NCI-H460 (cell line): ENCODE measurements at places on chromosomes 2 and 18.

GRCh38 chr2:136069773-136070172 is 48.2 kb downstream of the CXCR4 start:
- DNase-seq: no peak

DNA sequence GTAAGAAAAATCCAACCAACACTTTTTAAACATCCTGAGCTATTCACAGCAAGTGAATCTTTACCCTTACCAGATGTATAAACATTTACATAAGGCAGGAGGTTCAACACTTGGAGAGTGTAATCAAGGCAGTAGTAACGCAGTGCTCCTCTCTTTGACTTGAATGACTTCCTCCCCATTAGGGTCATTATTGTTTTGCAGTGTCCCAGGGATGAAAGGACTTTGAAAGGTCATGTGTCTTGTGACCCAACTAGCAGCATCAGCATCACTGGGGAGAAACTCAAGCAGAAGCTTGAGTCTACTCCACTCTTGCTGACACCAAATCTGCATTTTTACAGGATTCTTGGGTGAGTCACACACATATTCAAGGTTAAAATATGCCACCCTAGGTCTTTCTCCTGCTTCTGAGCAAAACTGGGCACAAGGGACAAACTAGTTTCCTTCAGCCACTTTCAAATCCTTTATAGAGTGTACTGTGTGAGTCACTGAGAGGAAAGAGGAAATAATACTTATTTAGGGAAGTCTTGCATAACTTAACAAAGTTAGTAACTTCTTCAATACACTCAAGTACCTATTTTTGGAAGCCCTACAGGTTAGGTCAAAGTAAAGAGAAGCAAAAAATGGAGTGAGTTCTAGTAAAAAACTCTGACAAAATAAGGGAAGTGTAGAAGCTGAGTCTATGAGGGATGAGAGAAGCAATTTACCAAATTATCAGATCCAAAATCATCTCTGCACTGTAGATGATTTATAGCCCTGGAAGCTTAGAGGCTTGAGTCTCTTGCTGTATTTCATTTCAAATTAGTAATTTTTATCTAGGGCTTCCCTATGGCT is 51.0 kb upstream of the EML4 start:
- no peak for DNase-seq

- no peak for DNase-seq
These were observed 180.5 kb downstream of the HDAC4 start for GRCh38 chr2:239220341-239220740.

DNA sequence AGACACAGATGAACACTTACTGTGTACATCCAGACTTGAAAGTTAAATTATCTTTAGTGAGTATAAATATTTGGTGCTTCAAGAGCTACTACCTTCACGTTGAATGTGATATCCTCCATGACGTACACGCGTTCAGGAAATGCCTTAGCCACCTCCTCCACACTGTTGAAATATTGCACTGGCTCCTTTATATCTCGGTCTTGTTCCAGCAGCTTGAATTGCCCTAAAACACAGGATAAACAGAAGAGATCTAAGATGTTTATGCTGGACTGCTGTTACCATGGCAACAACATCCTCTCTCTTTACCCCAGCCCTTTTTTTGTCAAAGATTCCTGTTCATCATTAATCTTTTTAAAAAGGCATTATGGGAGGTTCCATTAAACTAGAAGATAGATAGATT is 120.3 kb downstream of the MEP1B start:
- no peak for DNase-seq

DNA sequence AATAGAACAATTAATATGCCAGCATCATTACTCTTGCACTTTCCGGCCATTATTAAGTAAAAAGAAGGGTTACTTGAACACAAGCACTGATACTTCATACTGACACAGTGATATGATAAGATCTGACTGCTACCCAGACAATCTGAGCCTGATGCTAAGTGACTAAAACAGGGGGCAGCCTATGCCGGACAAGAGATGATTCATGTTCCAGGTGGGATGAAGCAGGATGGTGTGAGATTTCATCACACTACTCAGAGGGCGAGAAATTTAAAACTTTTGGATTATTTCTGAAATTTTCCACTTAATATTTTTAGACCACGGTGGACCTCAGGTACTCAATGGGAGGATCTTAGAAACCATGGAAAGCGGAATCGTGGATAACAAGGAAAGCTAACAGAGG is 61.7 kb downstream of the LIPG start:
- no peak for DNase-seq

DNA sequence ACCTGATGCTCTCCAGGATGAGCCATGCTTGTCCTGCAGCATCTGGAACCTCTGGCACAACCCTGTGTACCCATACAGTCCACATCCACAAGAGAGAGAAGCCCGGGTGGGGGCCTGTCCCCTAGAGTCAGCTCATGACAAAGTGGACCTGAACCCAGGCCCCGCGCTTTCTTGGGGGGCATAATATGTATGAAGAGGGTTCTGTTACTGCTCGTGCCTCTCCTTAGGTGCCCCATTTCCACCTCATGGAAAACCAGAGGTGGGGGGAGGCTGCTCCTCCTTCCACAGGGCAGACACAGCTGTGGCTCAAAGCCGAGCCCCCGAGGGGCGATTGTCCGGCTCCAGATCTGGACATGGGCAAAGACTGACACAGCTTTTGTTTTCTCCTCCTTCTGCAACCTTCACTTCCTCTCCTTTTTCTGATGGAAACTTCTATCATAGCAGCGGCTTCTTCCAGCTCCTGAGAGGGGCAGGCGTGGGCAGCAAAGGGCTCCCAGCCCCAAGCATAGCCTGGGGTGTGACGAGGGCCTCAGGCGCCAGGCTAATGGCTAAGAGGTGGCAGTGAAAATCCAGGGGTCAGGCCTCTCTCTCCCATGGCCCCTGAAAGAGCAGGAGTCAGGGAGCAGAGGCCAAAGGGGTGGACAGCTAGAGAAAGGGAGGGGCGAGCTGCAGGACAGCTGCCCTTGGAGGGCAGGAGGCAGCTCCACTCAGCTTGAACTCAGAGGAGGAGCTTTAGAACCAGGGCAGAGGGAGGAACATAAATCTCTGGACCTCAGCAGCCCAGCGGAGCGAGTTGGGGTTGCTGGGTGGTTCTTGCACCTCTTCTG is 155.5 kb downstream of the ZFP36L2 start:
- DNase-seq: no peak

DNA sequence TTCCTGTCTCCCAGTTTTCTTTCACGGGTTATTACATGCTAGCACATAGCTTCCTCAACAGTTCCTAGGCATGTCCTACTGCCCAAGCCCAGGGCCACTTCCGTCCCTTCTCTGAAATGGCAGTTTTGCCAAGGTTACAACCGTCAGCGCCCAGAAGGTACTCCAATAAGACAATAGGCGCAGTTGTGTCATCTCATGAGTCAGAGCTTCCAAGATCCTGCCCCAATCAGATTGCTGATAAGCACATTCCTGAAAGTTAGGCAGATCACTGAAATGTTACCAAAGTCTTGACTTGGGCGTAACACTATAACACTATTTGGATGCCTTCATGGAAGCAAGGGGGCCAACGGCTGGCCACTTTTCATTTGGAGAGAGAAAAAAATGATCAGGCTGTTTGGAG is 34.2 kb downstream of the GKN2 start:
- no peak for DNase-seq

GRCh38 chr18:46939998-46940571 is 22.7 kb downstream of the KATNAL2 start:
- no peak for DNase-seq

- peak; percentile 20 for DNase-seq
These were observed 45.2 kb downstream of the ADNP2 start for GRCh38 chr18:80154293-80154692.

DNA sequence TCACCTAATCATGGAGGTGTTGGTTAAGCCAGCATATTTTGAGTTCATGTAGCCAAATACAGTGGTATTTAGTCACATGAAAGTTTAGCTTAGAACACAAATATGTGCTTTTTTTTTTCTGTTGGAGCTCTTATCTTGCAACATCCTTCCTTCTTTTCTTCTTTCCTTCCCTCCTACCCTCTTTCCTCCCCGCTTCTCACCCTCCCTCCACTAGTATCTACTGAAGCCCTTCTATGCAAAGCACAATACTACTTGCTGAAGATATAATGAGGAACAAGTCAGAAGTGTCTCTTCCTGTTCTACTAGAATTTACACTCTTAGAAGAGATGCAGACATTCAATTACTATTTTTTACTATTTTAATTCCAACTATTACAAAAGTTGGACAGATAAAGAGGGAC is 105.0 kb upstream of the ITGA4 start:
- no peak for DNase-seq
